ENCODE measurements at places on chromosomes 4 and X.

DNA sequence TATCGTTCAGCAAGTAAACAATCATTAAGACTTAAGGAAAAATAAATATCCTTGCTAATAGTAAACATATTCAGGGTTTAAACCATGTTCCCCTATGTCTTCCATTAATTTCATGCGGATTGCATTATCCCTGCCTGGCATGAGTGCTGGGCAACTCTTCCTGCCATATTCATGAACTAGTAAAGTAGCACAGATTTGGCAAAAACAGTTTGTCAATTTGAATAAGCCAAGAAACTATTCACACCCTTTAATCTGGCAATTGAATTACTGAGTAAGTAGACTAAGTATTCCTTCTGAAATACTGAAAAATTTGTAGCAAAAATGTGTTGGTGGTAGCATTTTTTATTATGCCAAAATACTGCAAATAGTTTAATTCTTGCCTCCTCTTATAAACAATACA, 512.0 kb downstream of the NLGN4X start:
- DNase-seq = no peak

DNA sequence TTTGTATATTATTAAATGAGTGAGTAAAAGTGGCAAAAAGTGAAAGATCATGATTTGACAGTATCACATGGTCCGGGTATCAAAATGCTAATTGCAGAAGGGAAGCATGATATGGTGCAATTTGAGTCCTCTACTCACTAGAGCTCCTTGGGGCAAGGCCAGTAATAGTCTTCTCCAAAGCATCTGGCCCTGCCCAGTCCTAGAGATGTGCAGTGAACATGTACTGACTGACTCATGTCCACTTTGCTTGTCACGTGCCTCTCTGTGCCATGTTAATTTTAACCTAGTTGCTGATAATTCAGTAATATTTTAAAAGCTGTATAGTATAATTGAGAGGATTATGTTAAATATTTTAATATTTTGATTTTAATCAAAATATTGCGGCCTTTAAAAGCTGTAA, 54.6 kb upstream of the TENM3 start:
- DNase-seq = no peak

DNA sequence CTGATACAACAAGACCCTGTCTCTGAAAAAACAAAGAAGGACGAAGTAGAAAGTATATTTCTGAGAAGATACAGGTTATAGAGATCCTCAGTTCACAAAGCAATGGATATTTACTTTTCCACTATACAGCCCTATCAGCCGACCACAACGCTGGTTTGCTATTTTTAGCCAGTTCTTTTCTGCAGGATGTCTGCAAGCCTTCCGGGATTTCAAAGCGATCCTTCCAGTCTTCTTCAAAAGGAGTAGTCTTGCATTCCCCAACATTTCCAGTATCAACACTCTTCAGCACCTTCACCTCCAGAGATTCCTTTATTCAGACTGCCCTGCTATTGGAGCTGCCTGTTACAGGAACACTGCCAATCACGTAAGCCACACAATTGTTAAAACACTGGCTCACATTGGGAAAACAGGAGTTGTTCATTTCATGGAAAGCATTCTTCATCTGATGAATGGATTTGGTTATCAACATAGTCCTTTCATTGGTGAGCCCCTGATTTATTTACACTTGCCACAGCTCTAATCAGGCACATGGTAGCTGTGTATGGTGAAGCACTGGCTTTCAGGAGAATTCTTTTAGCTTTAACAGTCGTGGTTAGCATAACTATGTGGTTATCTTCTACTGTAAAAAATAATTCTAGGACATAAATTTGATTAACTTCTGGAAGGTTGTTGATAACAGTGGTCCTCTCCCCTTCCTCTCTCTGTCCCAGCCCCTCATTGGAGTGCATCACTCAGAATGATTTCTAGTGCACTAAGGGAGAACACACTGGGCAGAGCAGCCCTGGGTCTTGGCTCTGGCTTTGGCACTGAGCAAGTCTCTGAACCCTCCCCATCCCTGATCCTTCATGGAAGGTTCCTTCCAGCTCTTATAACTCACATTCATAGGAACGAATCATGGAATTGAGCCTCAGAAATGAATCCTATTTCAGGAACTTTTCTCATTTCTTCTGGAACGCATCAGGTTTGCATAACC, 109.9 kb upstream of the SORBS2 start:
- no peak for DNase-seq

DNA sequence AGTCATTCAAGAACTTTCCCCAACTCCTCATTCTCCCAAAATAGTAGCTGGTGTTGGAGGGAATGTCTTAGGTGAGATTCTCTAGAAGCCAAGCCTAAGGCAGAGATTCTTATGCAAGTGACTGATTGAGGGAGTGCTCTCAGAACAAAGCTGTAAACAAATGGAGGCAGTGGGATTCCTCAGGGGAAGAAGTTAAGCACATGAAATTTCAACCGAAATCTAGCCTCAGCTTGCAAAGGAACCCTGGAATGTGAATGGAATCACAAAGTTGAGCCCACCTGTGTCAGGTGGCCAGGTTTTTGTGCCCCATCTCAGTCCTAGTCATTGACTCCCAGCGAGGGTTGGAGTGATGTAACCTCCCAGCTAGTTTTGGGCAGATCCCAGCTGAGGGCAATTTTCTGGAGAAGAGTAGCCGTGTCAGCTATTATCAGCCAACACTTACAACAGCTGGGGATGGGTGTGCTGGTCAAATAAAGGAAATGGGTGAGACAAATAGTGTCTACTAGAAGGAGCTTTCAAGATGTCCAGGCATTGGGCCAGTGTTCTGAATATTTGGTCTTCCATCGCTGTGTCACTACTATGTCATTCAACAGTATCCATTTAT, 29.7 kb upstream of the FGF2 start:
- DNase-seq = no peak

DNA sequence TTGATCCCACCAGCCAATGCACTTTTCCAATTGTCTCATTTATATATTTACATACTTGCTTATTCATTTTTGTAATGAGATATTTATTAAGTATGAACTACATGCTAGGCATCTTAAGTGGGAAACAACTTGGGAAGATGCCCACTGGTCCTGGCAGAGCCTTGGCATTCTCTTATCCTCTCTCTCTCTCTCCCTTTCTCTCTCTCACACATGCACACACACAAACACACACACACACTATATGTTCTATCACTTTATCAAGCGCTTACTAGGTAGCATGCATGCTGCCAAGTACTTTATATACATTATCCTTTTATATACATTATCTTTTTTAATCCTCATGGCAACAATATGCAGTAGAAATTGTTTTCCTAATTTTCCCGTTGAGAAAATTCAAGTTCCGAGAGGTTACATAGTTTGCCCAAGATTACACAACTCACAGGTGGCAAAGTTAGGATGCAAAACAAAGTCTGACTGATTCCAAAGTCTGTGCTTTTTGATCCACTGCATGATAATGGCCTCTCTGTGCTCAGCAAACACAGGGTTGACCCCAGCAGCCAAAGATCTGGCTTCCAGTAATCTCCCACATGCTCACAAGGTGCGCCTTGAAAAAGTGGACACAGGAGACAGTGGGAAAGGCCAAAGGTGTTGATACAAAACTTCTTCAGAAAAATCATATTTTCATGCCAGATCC, 173.1 kb upstream of the KLF3 start:
- DNase-seq = no peak

DNA sequence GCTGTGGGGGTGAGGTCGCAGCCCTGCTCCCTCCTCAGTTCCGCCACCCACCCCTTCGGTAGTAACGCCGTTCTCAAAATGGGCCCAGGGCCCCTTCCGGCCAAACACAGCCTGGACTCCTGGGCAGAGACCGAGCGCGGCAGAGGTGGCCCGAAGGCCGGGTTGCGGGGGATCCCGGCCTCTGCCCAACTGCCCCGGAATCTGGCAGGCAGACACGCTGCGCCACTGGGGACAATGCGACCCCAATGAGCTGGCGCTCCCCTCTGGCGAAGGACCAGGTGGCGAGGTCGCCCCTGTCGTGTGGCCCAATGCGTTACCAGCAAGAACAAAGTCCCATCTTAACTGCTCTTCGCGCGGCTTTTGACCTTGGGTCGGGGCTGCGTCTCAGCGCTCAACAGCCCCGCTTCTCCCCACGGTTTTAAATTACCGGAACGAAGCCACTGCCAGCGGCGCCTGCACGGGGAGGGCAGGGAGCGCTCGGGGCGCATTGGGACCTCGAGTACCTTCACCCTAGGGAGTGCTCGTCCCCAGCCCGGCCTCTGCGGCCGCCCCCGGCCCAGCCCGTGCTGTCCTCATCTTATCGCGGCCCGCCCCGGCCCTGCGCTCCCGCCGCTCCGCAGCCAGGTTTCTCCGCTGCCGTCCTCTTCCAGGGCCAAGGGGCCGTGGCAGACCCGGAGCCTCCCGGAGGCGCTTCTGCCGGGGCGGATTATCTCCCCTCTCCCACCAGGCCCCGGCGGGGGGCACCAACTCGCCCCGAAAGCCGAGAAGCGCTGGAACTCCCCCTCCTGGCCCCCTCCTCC, 22.2 kb upstream of the HMX1 start:
- no peak for DNase-seq

GRCh38 chr4:143437937-143438336, 75.6 kb upstream of the SMARCA5 start:
- no peak for DNase-seq

- no peak for DNase-seq
These were observed 21.5 kb downstream of the WDFY3 start for GRCh38 chr4:84944947-84945346.

DNA sequence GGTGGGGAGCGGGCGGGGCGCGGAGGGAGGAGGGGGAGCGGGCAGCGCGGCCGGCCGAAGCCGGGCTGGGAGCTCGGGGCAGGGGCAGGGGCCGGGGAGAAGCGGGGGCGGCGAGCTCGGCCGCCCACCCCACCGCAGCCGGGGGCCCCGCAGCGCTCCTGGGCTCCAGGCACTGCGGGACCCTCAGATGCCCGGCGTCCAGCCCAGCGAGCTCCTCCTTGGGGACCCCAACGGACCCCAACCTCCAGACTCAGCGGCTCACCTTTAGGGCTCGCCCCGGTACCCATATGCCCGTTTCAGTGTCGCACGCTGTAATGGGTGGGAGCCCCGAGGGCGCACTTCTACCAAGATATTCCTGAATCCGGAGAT, 357 bp upstream of the ADGRG2 start:
- DNase-seq = no peak

GRCh38 chr4:4539481-4539880, 2.4 kb downstream of the STX18 start:
- no peak for DNase-seq

DNA sequence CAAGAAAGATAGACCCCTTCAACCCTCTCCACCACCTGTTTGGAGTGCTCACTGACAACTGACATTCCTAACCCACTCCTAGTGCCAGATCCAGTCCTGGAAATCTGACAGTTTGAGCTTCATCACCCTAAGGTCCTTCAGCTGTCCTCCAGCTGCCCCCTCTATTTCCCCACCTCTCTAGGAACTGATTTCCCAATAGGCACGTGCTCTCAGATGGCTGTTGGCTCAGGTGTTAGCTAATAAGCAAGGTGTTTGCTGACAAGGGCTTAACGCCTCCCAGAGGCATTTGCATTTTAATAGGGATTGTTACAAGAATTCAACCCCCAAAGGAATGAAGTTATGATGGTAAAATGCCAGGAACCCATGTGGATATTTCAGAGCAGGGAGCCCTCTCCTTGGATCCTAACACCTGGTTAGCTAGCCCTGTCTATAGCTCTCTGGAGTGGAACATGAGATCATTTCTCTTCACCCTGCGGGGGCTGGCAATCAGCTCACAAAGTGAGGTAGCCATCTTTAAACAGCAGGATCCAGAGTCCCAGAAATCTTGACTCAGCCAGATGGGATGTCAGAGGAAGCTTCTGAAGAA, 348.5 kb upstream of the SFRP2 start:
- no peak for DNase-seq

- no peak for DNase-seq
These were observed 558.2 kb upstream of the NDST4 start for GRCh38 chr4:115671581-115671980.

DNA sequence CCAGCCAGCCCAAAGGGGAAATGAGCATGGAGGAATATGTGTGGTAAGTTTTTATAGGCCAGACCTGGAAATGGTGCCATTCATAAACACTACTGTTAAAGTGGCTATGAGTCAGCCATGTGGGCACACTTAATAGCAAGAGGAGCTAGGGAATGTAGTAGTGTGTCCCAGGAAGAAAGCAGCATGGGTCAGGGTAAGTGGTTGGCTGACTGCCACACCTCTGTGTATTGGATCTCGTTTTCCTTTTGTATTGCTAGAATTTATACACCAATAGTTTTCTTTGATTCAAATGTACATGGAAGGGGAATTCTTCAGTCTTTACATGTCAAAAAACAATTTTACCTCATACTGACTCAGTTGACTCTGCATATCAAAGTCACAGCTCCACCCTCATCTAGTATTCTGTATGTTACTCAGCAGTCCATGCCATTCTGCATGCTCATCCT, 22.9 kb upstream of the SGMS2 start:
- DNase-seq = no peak

DNA sequence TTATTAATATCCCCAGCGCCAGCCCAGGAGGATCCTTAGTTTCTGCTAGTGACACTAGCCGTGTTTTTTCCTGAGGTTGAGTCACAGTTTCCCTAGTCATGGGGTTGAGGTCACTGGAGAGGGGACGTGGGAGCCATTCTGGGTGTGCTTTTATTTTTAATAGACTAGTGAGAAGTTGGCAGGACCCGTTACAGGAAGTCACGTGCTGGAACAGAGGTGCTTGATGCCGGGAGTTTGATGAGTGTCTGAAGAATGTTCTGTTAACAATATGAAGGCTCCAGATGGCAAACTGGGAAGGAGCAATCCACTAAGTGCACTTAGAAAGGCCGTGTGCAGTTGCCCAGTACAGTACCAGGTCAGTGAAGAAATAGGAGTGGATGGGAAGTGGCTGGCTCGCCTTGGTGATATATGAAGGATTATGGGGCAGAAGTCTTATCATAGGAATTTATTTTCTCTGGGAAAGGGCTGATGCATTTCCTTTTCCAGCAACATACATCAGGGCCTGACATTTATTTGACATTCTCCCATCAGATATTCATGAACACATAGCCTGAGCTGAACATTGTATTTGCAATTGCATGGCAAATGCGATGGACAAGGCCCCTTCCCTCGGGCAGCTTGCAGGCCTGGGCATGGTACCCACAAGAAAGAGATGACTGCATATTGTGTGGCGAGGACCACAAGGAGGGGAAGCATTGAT, 291.8 kb downstream of the FBXW7 start:
- DNase-seq = no peak

DNA sequence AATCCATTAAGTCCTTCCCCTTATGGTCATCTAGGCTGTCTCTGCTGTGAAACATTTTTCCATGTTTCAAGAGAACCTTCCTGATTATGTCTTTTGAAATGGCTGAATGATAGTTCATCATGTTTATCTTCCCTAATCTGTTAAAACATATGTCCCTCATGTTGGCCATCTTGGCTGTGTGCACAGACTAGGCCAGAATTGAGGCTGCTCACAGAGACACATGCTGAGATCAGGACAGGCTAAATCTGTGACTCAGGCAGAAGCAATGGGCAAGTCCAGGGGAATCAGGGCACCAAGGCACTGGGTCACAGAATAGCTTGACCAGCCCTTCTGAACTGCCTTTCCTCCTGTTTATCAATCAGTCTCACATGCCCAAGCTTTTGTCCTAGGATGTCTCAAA, 78.3 kb downstream of the FHDC1 start:
- no peak for DNase-seq

GRCh38 chrX:129638917-129639316, 15.8 kb downstream of the APLN start:
- no peak for DNase-seq

- no peak for DNase-seq
These were observed 1.6 kb upstream of the ZC4H2 start for GRCh38 chrX:64977830-64978229.

GRCh38 chr4:88792821-88793220, 95.2 kb upstream of the NAP1L5 start:
- DNase-seq = no peak

Data from stimulated activated CD4-positive, alpha-beta T cell treated with anti-CD3 and anti-CD28 coated beads, Interleukin-2, amount 100 ng/mL, for 48 hours (primary cell).